Neural progenitor cell (in vitro differentiated cells): ENCODE measurements at places on chromosomes 11 and 22.

DNA sequence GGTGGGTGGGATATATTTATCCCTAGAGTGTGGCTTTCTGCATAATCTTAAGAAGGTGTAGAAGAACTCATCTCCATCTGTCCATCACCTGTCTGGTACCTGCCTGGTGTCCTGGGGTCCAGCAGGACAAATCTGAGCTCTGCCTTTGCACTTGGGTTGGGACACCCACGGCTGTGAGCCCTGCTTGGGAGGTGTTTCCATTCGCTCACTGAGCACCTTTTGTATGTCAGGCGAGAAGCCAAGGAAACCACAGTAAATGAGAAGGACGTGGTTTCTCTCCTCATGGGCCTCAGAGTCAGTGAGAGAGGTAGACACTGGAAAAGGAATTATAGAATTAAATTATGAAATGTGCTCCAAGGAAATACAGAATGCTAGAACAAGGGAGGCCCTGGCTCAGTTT lies 555.9 kb downstream of the MIAT start:
- DNase-seq: no peak

- no peak for DNase-seq
These were observed 40.3 kb upstream of the TSKU start for GRCh38 chr11:76742902-76743301.

DNA sequence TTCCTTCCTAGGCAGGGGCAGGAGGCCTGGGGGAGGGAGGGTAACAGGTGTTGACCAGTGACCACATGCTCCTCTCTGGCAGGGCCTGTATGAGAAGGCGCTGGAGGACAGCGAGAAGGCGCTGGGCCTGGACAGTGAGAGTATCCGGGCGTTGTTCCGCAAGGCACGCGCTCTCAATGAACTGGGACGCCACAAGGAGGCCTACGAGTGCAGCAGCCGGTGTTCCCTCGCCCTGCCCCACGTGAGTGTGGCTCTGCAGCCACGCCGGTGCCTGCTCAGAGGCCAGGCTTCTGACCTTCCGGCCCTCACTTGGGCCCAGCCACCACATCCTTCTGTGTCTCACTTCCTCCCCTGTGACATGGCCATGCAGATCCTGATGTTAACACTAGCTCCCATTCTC lies 25.8 kb downstream of the ZC3H7B start:
- DNase-seq: no peak

GRCh38 chr11:80241766-80242165 lies 800.9 kb upstream of the TENM4 start:
- no peak for DNase-seq

DNA sequence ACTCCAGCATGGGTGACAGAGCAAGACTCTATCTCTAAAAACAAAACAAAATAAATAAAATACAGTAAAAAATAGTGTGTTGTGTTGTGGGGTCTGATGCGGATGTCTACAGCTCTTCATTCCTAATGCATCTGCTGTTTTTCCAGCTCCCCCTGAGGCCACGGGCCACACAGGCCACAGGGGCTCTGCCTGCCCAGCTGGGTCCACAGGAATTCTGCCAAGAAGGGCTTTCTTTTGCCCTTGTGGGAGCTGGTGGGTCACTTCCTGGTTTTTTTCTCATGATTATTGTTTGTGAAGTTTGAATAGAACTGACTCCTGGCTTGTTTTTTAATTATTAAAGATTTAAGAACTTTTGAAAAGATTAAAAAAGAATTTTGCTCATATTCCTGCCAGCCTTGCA lies 67.4 kb upstream of the CLDN5 start:
- DNase-seq: no peak

DNA sequence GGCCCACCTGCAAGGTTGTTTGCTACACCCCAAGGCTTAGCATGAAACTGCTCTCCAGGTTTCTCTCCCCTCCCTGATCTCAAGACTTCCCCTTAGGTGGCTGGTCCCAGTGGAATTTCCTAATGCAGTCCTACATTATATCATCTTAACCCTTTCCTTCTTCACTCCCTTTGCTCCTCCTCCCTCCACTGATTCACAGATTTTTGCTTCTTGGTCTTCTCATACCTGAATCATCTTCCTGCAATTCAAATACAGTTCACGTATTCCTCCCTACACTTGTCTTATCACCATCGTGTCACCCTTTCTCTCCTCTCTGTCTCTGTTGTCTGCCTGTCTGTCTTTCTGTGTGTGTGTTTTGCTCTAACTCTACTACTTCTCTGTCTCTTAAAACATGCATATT lies 17.0 kb downstream of the MMP10 start:
- DNase-seq: no peak
